Activated CD8-positive, alpha-beta T cell treated with anti-CD3 and anti-CD28 coated beads for 36 hours (primary cell): ENCODE measurements at places on chromosomes 6 and 20.

DNA sequence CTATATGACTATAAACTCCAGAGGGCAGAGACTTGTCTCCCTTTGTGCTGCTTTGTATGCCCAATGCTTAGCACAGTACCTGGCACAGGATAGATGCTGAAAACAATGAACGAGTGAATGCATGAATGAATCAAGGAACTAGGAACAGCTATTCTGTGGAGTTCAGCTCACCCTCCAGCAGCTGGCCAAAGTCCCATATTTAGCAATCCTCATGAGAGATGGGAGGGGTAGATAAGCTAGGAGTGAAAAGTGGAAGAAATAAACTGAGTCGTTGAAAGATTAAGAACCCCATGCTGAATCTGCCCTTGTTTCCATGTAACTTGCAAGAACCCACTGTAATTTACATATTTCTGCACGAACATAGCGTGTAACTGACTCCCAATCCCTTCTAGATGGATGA lies 106.5 kb downstream of the MAFB start:
- DNase-seq: no peak

DNA sequence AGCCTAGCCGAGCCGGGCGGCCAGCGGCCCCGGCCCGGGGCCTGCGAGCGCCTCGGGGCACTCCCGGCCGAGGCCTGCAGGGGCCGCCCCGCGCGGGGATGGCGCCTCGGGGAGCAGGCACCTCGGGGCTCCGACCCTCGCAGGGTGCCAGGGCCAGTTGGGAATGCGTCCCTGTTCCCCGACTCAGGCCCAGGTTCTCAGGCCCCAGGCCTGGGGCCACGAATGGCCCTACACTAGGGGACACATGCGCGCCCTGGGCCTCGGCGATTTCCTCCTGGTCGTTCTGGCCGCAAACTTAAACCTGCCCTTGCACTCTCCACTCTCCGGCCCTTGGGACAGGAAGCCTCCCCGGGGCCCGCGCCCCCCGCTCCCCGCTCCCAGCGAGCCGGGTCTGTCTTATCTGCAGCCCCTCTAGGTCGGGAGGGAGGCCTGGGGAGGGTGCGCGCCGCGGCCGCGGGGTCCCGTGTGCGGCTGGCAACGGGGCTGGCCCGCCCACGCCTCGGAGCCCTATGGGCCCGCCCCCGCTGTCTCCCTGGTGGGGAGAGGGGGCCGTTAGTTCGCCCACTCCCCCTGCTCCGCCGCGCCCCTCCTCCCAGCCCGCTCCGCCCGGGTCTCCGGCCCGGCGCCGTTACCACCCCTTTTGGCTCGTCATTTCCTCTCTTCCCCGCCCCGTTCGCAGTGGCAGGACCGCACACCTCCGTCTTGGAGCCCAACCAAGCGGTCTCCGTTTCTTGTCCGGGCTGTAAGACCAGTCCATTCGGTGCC lies 611 bp downstream of the NFYA start:
- DNase-seq: peak; percentile 86

GRCh38 chr6:128135325-128135724 lies 234.5 kb upstream of the THEMIS start:
- no peak for DNase-seq

GRCh38 chr20:4776079-4776630 lies 54.4 kb downstream of the PRND start:
- DNase-seq: no peak

DNA sequence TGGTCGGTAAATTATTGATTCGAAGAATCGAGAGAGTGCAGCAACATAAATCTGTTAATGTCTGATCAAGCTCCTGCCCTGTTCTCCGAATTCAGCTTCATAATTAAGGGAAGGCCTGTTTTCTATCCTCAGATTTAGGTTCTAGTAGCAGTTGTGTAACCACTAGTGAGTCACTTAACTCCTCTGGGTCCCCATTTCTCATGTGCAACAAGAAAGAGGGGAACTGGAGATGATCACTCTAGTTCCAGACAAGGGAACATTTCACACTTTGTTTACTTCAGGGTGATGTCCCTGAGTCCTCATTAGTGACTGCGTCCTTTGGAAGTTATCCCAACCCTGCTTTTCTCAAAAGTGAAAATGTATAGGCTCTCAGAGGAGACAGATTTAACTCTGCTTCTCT lies 68.1 kb upstream of the RNF146 start:
- no peak for DNase-seq

- no peak for DNase-seq
These were observed 47.4 kb downstream of the TGM2 start for GRCh38 chr20:38117635-38118034.

GRCh38 chr6:66556936-66557335 lies 849.9 kb upstream of the EYS start:
- no peak for DNase-seq

DNA sequence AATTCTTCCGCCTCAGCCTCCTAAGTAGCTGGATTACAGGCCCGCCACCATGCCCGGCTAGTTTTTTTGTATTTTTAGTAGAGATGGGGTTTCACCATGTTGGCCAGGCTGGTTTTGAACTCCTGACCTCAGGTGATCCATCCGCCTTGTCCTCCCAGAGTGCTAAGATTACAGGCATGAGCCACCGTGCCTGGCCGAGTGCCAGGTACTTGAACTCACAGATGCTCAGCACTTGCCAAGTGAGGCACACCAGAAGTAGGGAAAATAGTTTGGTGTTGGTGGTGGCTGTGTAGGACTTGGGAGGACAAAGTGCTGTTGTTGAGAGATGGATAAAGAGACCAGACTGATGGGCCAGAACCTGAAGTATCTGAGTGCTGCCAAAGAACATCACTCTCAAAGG lies 40.0 kb upstream of the MBOAT1 start:
- DNase-seq: no peak

- peak; percentile 75 for DNase-seq
These were observed 66.7 kb downstream of the RPP21 start for GRCh38 chr6:30411515-30412207.

GRCh38 chr6:131173680-131174079 lies 38.4 kb downstream of the AKAP7 start:
- no peak for DNase-seq

DNA sequence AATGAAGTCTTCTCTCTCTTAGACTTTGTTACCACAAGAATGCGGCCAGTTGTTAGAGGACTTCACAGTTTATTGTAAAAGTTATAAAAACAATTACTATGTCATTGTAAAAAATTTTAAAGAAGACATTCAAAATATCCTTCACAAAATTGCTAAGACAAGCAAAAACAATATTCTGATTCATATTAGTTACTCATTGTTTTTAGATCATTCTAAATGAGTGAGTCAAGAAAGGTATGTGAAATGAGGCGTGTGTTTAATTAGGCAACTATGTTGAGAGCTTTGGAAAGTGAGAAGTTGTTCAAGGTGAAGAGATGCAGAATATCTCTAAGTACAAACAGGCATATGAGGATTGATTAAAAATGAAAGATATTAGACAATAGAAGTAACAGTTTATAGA lies 875.3 kb downstream of the EYS start:
- no peak for DNase-seq

- no peak for DNase-seq
These were observed 158.6 kb upstream of the RIMS1 start for GRCh38 chr6:71727632-71728294.

DNA sequence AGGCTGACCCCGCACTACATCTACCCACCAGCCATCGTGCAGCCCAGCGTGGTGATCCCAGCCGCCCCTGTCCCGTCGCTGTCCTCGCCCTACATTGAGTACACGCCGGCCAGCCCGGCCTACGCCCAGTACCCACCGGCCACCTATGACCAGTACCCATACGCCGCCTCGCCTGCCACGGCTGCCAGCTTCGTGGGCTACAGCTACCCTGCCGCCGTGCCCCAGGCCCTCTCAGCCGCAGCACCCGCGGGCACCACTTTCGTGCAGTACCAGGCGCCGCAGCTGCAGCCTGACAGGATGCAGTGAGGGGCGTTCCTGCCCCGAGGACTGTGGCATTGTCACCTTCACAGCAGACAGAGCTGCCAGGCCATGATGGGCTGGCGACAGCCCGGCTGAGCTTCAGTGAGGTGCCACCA lies 16.4 kb downstream of the RBM38 start:
- DNase-seq: no peak

DNA sequence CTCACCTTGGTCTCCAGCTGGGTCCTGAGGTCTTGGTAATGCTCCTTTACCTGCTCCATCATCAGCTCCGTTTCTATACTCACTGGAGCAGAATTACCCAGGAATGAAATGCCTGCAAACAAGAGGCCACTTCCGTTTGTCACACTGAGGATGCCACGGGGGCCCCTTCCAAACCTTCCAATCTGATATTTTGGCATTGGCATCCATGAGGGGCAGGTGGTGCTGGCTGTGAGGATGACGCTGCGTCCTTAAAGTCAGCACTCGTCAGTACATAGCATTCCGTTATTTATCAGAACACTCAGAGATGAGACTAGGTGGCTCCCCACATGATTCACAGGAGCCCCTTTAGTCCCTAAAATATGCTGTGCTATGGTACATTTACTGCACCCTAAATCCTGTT lies 72.7 kb downstream of the GINS1 start:
- DNase-seq: no peak

DNA sequence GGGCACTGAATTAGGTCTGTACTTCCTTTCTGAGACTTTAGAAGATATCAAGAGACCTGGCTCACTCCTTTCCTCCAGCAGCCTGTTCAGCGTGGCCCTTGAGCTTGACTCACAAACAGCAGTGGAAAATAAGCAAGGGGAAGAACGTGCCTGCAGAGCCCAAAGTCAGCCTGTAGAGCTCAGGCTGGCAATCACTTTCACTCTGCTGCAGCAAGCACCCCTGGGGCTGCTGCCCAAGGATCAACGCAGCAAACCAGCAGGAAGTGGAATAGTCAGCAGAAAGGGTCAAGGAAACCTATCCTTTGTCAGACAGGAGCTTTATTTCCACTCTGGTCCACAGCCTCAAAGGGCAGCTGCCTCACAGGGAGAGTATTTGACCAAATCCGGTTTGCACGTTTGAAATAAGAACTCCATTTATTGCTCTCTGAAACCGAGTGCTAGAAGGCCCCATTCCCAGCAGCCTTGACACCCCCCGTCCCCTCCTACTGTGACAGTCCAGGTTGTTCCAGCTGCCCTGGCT lies 77.4 kb downstream of the PRDM1 start:
- DNase-seq: peak; percentile 83

DNA sequence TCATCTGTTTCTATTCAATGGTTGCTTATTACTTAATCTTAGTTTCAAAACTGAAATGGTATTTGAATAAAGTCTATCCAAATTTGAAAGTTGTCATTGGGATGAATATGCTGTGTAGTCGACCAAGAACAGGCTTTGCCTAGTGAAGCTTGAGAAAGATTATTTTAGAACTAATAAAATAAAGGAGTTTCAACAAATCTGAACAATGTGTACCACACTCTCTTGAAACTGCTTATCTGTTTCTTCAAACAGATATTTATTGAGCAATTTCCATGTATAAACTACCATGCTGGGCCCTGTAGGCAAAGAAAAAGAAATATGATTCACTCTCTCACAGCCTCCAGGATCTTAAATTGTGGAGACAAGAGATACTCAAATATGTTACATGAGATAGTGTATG lies 174.4 kb downstream of the OGFRL1 start:
- no peak for DNase-seq

DNA sequence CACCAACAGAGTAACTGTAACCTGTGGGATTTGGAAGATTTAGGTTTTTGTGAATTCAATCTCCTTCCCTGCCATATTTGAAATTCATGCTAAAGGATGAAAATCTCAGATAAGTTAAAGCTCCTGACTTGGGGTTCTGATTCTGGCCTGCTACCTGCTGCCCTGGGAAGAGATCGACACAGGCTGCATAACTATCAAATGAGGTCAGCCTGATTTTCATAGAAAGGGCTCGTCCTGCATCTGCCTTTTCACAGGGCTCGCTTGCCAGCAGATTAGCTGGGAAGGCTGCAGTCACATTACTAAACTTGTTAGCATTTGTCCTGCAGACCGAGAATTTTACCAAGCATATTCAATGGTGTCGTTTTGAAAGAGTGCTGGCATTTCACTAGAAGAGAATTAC lies 14.6 kb downstream of the GCLC start:
- DNase-seq: no peak
